Kidney epithelial cell (primary cell): ENCODE measurements at places on chromosomes 4 and X.

DNA sequence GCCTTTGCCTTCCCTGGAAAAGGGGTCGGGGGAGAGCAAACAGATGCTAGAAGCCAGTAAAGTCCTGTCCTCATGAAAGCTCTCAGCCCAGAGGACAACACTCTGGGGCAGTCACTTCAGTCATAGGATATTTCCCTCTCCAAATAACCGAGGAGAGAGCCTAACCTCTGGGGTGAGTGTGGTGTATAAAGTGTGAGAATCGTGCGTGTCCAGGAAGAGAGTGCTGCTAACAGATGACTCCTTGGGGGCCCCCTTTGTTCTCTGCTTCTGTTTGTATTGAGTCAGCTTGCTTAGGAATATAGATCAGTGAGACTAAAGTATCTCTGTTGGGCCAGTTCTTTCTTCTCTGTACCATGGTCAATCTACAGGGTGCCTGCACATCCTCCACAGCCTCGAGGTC lies 247.2 kb downstream of the PALLD start:
- DNase-seq, result no peak

- no peak for DNase-seq
These were observed 194.7 kb downstream of the GALNTL6 start for GRCh38 chr4:172007889-172008288.

DNA sequence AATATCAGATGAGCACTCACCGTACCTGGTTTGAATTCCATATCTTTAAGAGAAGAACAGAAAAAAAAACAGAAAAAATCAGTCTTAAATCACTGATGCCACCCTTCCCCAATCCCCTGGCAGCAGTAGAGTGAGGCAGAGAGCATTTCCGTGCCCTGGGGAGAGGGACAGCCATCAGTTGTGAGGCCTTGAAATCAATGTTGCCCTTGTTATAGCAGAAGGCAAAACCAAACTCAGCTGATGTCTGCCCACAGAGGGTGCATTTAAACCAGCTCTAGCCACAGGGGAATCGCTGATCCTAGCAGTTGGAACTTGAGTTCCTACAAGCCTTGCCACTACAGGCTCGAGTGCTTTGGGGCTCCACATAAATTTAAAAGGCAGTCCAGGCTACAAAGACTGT lies 338.5 kb upstream of the FMR1 start:
- DNase-seq, result no peak

DNA sequence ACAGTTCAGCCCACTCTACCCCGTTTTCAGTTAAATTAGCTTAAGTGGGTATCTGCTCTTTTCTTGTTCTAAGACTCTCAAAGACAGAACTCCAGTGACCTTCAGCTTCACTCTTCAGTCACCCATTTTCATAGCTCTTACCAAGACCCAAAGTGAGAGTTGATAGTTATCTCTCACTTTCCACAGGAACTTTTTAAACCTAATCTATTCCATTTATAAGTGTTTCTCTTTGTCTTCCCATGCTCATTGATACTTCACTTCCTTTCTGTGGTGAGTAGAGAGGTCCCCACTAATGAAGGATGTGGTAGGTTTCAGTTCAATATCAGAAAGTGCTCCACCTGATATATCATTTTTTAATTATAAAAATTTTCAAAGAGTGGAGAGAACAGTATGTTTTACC lies 33.4 kb downstream of the COX18 start:
- DNase-seq, result no peak

DNA sequence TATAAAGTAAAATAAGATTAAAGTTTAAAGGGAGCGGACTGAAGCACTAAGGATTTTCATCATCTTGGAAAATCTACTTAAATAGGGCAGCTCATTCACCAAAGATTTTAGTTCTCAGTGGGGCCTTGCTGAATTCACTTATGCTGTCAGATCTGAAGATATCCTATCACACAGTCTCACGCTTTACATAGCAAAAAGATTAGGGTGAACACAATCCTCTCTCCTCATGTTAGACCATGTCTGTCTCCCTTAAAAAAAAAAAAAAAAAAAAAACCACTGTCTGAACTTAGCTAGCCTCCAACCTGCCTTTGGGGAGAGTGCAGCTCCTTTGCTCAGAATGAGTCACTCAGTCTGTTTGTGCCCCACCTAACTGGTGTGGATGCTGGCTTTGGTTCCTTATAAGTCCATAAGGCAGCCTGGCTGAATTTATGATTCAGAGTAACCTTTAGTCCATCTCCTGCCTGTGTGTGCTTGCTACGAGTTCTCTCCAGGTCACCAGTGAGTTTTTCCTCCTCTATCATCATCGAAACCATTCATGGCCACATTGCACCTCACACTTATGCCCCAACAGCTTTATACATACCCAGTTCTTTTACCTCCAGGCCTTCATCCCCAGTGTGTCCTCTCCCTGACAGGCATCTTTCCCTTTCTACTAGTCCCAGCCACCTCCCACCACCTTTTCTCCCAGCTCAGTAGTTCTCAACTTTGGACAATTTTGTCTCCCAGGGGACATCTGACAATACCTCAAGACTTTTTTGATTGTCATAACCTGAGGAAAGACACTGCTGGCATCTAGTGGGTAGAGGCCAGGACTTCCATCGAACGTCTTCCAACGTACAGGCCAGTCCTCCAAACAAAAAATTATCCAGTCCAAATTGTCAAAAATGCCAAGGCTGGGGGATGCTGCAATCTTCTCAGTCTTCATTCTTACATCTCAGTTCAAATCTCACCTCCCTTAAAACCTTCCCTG lies 220.7 kb upstream of the EMCN start:
- DNase-seq, result peak; percentile 69

- DNase-seq, result no peak
These were observed 26.2 kb upstream of the PYURF start for GRCh38 chr4:88549815-88550214.

DNA sequence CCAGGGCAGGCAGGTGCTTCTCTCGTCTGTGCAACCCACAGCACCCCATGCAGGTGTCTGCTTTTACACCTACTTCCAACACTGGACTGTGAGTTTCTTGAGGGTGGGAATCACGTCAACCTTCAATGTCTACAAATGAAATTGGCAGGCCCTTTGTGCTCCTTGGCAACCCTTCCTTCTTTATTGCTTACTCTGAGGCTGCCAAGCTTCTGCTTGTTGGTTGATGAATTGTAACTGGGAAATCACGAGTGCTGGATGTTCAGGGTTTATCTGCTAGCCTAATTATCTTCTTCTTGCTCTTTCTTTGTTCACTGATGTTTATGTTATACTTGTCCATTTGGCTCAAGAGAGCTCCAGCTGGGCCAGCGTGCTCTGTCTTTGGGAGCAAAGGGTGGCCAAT lies 2.5 kb upstream of the DGAT2L6 start:
- DNase-seq, result no peak

DNA sequence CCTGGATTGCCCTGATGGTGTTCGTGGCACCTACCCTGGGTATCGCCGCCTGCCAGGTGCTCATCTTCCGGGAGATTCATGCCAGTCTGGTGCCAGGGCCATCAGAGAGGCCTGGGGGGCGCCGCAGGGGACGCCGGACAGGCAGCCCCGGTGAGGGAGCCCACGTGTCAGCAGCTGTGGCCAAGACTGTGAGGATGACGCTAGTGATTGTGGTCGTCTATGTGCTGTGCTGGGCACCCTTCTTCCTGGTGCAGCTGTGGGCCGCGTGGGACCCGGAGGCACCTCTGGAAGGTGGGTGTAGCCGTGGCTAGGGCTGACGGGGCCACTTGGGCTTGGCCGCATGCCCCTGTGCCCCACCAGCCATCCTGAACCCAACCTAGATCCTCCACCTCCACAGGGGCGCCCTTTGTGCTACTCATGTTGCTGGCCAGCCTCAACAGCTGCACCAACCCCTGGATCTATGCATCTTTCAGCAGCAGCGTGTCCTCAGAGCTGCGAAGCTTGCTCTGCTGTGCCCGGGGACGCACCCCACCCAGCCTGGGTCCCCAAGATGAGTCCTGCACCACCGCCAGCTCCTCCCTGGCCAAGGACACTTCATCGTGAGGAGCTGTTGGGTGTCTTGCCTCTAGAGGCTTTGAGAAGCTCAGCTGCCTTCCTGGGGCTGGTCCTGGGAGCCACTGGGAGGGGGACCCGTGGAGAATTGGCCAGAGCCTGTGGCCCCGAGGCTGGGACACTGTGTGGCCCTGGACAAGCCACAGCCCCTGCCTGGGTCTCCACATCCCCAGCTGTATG lies 1.8 kb downstream of the AVPR2 start:
- no peak for DNase-seq

- DNase-seq, result no peak
These were observed 69.7 kb upstream of the TFDP3 start for GRCh38 chrX:133287860-133288259.

DNA sequence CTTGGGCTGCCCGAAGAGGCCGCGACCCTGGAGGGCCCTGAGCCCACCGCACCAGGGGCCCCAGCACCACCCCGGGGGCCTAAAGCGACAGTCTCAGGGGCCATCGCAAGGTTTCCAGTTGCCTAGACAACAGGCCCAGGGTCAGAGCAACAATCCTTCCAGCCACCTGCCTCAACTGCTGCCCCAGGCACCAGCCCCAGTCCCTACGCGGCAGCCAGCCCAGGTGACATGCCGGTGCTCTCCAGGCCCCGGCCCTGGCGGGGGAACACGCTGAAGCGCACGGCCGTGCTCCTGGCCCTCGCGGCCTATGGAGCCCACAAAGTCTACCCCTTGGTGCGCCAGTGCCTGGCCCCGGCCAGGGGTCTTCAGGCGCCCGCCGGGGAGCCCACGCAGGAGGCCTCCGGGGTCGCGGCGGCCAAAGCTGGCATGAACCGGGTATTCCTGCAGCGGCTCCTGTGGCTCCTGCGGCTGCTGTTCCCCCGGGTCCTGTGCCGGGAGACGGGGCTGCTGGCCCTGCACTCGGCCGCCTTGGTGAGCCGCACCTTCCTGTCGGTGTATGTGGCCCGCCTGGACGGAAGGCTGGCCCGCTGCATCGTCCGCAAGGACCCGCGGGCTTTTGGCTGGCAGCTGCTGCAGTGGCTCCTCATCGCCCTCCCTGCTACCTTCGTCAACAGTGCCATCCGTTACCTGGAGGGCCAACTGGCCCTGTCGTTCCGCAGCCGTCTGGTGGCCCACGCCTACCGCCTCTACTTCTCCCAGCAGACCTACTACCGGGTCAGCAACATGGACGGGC lies 579 bp downstream of the ABCD1 start:
- no peak for DNase-seq

DNA sequence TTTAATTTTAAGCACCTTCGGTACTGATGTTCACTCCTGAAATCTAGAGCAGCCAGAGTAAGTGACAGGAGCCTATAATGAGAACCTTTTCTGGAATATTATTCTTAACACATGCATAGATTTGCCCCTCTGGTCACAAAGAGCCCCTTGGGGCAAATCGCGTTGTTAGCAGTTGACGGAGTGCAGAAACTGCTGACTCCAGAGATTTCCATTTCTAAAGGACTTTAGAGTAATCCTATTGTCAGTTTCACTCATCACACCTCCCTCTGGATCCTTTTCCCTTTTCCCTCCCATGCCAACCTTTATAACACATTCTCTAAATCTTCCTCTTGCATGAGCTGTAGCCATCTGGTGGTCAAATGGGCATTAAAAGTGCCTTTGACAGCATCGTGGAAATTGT lies 264.9 kb upstream of the PRPS2 start:
- no peak for DNase-seq

- peak; percentile 59 for DNase-seq
These were observed 167.2 kb downstream of the NPNT start for GRCh38 chr4:106062452-106062875.

DNA sequence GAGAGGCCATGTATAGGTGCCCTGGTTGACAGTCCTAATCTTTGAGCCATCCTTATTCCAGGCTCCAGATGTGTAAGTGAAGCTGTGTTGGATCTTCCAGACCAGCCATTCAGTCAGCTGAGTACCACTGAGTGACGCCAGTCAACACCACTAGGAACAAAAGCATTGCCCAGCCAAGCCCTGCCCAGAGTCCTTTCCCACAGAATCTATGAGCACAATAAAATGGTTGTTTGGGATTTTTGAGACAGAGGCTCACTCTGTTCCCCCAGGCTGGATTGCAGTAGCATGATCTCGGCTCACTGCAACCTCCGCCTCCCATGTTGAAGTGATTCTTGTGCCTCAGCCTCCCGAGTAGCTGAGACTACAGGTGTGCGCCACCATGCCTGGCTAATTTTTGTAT lies 262.5 kb downstream of the BCOR start:
- DNase-seq, result no peak

DNA sequence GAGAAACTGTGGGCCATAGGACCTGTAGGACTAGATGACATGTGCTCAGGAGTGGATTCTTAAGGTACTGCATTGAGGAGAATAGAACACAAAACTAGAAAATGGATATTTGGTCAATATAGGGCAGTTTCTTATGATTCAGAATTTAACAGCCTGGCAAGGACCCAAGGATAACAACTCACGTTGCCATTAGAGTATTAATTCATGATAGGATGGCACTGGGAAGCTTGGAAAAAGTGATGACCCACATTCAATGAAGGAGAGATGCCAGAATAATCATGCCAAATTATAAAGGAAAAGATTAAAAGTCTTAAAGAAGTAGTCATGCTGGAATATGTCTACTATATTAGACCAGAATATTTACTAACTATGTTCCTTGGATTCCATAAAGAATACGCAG lies 594.5 kb downstream of the ANKRD50 start:
- DNase-seq, result no peak

- DNase-seq, result no peak
These were observed 144.8 kb downstream of the FAT4 start for GRCh38 chr4:125459531-125459930.

- no peak for DNase-seq
These were observed 199.5 kb upstream of the ZCCHC13 start for GRCh38 chrX:74104356-74105015.

DNA sequence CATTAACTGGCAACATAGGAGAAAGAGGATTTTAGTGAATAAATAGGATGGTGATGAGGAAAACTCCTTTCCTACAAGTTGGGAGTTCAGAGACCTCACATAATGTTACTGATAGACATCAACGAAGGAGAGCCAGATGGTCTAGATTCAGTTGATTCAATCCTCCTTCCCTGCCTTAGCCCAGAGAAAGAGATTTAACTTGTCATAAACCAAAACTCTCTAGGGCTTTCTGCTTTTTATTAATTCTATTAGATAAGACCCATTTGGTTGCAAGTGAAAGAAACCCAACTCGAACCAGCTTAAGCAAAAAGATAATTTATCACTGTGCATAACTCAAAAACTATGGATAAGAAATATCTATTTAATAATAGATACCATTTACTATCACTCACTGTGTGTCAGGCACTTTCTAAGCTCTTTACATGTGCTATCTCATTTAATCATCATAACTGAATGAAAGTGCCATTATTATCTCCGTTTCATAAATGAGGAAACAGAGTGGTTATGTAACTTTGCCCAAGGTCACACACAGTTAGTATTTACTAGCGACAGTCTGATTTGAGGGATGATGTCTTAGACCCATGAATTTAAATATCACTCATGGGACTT lies 4.3 kb upstream of the UNC5C start:
- DNase-seq, result no peak

GRCh38 chrX:34585561-34585960 lies 71.5 kb downstream of the TMEM47 start:
- DNase-seq, result no peak

GRCh38 chr4:89306486-89307177 lies 968 bp downstream of the GPRIN3 start:
- DNase-seq, result no peak
